ENCODE measurements at places on chromosomes 4 and X.

GRCh38 chrX:23819385-23820234, 36.6 kb downstream of the SAT1 start:
- no peak for DNase-seq

- DNase-seq: no peak
These were observed 22.6 kb downstream of the PLS3 start for GRCh38 chrX:115583496-115584004.

DNA sequence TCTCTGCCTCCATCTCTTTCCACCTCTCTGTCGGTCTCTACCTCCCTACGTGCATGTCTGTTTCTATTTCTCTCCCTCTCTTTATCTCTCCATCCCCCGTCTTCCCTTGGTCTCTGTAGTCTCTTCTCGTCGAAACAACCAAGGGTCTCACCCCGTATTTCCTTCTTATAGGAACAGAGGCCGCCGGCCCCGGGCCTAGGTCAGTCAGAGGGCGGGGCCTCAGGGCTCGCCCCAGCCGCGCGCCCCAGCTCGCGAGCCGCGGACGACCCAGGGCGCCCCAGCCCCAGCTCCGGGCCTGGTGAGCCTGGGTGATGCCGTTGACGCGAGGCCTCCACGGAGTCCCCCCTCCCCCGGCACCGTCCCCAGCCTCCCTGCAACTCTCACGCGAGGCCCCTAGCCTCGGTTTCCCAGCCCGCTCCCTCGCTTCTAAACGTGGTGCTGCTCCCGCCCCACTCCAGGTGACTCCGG, 6.6 kb downstream of the TIMM17B start:
- DNase-seq: no peak

DNA sequence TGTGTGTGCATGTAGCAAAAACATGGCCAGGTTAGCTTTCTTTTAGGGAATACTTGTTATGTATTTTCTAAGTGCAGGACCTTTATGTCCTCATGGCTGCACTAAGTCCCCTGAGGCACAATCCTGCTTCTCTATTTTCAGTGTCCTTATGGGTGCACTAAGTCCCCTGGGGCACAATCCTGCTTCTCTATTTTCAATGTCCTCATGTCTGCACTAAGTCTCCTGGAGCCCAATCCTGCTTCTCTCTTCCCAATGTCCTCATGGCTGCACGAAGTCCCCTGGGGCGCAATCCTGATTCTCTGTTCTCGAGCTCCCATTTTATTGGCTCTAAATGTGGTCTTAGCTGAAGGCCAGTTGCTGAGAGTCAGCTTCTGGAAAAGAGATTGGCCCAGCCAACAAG, 49.7 kb upstream of the GPRIN3 start:
- DNase-seq: no peak

GRCh38 chr4:41579526-41579925, 41.6 kb downstream of the LIMCH1 start:
- DNase-seq: no peak

- DNase-seq: no peak
These were observed 46.8 kb upstream of the MID1 start for GRCh38 chrX:10667143-10667542.

- no peak for DNase-seq
These were observed 6.9 kb downstream of the PLAC8 start for GRCh38 chr4:83107631-83108030.

DNA sequence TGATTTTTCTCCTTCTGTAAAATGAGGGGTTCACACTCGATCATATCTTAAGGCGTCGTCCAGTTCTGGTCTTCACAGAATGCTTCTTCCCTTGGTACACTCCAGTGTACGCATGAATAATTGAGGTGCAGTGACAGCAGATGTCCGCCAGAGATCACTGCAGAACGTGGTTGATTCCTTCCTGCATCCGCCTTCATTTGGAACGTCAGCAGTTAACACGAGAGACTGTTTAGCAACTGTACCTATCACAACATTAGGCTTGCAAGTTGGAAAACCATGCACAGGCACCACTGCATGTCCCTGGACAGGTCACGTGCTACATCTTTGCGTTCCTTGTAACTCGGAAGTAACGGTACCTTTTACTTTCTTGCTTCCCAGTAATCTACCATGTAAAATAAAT, 66.0 kb upstream of the GEMIN8 start:
- DNase-seq: no peak

GRCh38 chr4:137370679-137371078, 161.6 kb downstream of the PCDH18 start:
- DNase-seq: no peak

GRCh38 chr4:8761167-8761823, 110.3 kb downstream of the HMX1 start:
- DNase-seq: no peak

- peak; percentile 39 for DNase-seq
These were observed 30.3 kb upstream of the GLRB start for GRCh38 chr4:157045507-157046127.

- DNase-seq: no peak
These were observed 373.4 kb downstream of the PRDM5 start for GRCh38 chr4:120549011-120549570.

DNA sequence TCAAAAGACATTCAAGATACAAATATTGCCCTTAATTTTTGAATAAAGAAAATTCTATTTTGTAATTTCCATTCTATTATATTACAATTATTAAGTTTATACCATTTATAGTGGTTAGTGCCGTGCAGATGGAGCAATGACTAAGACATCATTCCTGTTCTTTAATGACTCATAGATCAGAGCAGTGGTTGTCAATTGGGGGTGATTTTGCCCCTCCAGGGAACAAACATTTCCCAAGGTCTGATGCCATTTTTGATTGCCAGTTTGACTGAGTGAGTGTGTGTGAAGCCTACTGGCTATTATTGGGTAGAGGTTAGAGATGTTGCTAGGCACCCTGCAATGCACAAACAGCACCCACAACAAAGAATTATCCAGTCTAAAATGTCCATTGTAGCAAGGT, 97.9 kb upstream of the DDIT4L start:
- DNase-seq: no peak

- DNase-seq: no peak
These were observed 269.7 kb downstream of the HS3ST1 start for GRCh38 chr4:11158971-11159370.

DNA sequence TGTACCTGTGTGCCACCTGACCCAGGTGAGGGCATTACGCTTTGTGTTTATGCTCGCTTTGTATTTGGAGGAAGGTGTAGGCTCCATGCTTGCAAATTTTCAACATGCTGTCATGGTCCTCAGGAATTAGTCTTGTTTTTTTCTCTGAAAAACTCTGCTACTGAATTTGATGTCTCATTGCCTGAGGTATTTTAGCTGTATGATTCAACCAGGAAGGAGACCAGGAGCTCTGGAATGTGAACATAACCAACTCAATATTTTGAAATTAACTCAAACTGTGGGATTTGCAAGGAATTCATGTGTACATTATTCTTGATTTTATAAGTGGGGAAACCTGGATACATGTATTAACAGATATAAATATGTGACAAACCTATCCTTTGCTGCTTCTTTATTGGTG, 134.1 kb downstream of the SLC4A4 start:
- DNase-seq: no peak

- DNase-seq: peak; percentile 21
These were observed 12.8 kb upstream of the ELOVL6 start for GRCh38 chr4:110211007-110211769.

DNA sequence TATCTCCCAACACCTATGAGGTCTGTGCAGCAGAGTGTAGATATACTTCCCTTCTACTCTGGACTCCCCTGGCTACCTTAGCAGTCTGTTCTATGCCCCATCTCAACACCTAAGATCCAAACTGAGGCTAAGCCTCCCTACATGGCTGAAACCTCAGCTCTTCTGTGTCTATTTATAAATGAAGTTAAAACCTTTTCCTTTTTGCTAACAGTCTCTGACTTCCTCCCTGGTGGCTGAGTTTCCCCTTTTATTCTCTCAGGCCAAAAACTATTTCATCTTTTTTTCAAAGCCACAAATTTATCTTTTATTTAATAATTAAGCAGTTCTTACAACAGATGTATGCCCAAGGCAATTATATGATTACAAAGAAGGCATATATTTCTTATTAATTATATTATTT, 111.8 kb upstream of the STIM2 start:
- no peak for DNase-seq

DNA sequence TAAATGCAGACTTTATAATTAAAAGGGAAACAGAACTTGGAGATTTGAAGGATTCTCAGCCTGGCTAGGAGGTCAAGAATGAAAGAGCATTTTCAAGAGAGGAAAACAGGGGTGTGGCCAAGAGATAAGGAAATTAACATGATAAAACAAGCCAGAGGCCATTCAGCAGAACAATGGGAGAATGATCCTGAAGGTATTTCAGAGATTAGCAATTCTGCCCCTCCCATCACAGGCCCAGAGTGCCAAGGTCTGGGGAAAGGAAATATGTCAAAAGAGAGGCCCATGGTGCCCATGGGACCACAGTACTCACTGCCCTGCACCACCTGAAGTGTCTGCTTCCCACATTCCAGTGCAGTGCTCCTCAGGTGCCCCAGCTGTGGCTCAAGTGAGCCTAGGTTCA, 188.5 kb upstream of the STS start:
- DNase-seq: no peak

GRCh38 chrX:14013054-14013453, 16.6 kb downstream of the GEMIN8 start:
- DNase-seq: no peak

DNA sequence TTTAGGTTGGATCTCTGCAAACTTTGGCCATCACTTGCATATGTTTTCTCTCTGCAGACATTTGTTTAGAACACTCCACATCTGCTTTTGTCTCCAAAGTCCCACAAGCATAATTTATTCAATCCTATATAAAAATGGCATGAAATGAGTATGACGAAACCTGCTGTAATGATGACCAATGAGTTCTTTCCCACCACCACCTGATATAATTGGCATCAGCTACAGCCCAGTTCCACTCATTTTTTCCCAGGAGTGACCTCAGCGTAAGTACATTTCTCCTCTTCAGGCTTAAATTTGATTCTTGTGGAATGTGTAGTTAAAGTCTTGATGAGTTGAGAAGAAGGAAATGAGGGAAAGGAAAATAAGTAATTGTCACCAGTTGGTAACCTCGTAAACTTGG, 205.1 kb downstream of the AWAT2 start:
- DNase-seq: no peak

DNA sequence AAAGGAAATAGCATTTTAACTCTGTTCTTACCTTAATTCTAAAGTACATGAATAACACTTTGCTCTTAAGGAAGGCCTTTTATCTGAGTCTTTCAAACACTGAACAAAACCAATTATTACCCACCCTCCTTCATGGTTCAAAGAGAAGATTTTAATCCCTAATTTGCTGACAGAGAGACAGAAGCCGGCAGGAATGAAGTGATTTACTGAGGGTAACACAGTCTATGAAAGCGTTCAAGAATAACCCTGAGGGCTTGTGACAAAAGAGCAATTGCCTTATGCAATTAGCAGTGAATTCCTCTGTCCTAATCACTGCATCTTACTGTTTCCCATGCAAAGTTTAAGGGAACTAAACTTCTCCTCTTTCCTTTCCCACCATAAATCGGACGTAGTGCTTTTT, 144.1 kb downstream of the PACRGL start:
- no peak for DNase-seq

DNA sequence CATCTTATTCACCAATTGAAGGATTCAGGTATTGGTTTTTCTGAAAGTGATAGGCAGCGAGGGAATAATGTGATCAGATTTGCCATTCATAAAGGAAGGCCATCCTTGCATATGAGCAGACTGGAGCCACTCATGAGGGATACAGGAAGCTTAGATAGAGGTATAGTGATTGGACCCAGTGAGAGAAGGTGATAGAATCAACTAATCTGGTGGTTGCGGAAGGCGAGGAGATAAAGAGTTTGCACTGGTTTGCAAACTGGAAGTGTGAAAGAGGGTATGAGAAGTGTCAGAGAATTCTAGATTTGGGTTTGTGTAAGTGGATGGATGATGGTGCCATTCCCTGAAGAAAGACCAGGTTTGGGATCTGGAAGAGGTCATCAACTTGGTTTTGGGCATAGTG, 57.3 kb upstream of the RASGEF1B start:
- no peak for DNase-seq

GRCh38 chrX:39331082-39331704, 529.9 kb downstream of the MID1IP1 start:
- no peak for DNase-seq

GRCh38 chrX:56803850-56804681, 75.0 kb downstream of the NBDY start:
- DNase-seq: no peak

DNA sequence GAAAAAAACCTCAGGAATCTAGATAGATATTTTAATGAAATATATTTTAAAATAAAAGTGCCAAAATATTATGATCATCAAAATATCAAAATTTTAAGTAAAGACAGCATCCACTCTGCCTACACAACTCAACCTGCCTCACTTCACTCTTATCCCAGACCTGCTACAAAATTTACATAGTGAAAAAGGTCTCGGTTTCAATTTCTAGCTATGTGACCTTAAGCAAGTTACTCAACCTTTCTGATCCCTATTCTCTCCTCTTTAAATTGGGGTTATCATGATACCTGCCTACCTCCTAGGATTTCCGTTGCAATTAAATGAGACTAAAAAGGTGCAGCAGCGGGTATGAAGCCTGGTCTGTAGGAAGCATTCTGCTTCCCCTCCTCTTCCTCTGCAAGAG, 72.9 kb downstream of the FAM114A1 start:
- no peak for DNase-seq

DNA sequence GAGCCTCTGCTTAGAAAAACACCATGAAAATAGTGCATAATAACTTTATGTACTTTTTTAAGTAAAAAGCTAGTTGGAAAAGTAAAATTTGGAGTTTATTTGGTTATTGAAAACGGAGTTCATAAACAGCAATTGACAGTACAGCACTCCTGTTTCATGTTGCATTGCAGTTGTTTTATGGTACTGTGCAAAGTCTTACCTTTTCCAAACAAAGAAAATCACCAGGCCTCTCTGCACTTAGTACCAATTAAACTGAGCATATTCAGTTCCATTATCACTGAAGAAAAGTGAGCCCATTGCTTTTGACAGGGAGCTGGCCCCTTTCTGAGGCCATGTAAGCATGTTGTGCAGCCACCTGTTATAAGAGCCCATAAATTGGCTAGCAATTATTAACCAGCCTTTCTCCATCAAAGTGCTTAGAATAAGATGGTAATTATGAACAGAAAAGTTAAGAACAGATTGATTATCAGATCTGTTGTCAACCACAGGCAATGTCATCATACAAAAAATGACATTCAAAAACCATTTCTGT, 376.6 kb upstream of the EMCN start:
- no peak for DNase-seq

GRCh38 chrX:42975906-42976305, 197.9 kb upstream of the PPP1R2C start:
- no peak for DNase-seq

- DNase-seq: no peak
These were observed 43.5 kb upstream of the HERC6 start for GRCh38 chr4:88335092-88335665.

DNA sequence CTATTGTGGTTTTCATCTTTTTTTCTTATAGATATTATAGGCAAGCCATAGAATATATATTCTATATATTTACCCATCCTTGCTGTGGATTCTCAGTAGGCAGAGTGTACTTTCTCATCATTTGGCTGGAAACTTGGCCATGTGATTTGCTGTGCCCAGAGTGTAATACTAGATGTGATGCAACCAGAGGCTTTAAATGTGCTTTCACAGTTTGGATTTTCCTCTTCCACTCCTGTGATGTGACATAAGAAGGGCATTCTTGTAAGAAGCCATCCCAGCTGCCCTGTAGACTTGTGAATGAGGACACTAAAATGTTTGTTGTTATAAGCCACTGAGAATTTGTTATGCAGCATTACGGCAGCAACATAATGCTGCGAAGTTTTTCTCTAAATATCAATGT, 10.4 kb upstream of the HPGDS start:
- DNase-seq: no peak
